ENCODE measurements at places on chromosomes 7 and 10.

DNA sequence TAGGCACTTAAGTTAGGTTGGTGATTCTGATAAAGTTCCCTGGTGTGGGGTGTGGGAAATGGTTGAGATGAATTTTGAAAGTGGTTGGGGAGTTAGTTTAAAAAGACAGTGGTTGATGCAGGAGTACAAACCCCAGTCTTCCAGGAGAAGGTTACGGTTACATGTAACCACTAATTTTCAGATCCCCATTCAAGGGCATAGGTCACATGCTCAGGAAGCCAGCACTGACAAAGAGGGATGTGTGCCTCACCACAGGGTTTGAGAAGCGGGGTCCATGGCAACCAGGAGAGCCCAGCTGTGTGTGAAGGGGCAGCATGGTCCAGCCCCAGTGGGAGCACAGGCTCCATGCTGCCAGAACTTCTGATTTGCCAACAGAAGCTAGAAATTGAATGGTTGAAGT, 144.2 kb downstream of the MDFIC start:
- DNase-seq, result no peak

GRCh38 chr7:6437251-6437650, 10.5 kb downstream of the DAGLB start:
- no peak for DNase-seq

DNA sequence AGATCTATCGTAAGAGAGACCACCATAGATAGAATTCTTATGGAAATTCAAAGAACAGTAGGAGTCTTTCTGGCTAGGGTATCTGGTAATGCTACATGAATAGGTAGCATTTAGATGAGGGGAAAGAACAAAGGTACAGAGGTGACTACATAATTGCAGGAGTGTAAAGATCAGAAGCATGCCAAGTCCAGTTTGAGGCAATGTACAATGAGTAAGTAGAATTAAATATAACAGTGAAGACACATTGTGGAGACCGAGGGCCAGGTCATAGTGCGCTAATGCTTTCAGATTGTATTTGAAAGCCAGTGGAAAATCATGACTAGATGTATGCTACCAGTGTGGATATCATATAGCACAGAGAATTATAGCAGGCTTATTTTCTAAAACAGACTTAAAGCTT, 1611.6 kb upstream of the LRRTM3 start:
- DNase-seq, result no peak

GRCh38 chr7:158111906-158112570, 475.6 kb downstream of the PTPRN2 start:
- DNase-seq, result no peak

DNA sequence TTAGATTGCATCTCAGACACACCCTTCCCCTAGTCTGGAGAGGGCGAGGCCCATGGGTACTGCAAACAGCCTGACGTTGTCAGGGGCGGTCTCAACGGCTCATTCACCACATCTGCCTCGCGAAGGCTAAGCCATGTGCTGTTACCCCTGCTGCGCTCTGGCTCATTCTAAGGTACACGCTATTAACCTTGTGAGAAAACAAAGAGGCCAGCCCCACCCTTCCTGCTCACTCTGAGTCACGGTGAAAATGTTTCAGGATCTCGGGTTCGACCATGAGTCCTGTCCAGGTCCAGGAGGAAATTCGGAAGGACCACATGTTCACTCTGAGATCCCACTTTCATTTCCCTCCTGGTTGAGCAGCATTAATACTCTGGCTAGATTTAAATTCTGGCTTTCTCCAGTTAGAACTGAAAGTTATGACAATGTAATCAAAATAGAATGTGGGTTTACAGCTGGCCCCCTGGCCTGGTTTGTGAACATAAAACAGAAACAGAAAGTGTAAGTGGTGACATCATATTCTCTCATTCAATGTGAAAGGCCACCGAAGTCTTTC, 55.2 kb downstream of the EGFR start:
- peak; percentile 98 for DNase-seq

- peak; percentile 72 for DNase-seq
Measured at GRCh38 chr10:118870467-118871243, 115.9 kb upstream of the CACUL1 start.

Measured in SW480 (cell line).